Astrocyte of the cerebellum (primary cell): ENCODE measurements at places on chromosomes 12 and 14.

DNA sequence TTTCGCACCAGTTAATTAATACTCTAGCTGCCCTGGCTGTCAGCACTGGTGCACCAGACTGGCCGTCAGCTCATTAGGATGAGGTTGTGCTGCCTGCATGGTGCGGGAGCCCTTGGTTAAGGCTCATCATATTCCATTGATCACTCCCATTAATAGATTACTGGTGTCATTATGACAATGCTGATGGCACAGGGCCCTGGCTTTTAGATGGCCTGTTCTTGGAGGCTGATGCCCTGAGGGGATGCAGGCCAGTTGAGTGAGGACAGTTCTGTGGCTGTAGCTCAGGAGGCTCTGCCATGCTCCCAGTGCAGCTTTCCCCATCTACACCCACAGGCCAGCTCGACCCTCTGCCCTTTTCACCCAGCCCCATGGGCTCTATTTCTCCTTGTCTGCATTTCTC lies 126.6 kb downstream of the PRMT8 start:
- DNase-seq, result no peak

DNA sequence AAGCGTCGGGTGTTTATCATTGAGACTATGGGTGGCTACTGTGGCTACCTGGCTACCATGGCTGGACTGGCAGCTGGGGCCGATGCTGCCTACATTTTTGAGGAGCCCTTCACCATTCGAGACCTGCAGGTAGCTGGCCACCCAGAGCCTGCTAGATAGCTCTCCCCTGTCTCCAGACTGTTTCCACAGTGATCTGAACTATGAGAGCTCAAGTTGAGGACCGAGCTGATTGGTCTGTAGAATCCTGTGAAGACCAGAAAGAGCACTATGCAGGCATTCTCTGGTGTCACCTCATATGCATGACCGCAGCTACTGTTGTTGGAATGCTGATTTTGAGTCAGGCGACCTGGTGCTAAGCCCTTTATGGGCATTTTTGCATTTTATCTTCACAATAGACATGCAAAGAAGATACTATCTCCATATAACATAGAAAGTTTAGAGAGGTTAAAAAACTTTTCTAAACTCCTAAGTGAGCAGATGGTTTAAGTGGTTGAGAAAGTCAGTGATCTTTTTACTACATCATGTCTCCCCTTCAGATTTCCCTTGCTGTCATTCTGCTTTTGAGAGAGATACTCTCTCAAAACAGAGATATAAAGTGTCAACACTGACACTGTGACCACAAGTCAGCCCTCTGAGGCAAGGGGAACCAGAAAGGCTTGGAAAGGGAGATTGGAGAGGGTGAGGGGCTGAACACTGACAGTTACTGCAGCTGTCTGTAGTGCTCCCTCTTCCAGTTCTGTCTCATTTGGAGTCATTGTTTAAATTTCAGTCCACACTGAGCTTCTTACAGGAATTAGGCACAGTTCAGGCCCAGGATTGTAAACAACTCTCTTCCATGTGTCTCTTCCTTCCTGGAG lies 14.3 kb downstream of the ASB8 start:
- DNase-seq, result no peak

- no peak for DNase-seq
Measured at GRCh38 chr12:120223458-120224303, 22.8 kb upstream of the RPLP0 start.

GRCh38 chr12:20374795-20375194 lies 6.5 kb downstream of the PDE3A start:
- DNase-seq, result no peak

DNA sequence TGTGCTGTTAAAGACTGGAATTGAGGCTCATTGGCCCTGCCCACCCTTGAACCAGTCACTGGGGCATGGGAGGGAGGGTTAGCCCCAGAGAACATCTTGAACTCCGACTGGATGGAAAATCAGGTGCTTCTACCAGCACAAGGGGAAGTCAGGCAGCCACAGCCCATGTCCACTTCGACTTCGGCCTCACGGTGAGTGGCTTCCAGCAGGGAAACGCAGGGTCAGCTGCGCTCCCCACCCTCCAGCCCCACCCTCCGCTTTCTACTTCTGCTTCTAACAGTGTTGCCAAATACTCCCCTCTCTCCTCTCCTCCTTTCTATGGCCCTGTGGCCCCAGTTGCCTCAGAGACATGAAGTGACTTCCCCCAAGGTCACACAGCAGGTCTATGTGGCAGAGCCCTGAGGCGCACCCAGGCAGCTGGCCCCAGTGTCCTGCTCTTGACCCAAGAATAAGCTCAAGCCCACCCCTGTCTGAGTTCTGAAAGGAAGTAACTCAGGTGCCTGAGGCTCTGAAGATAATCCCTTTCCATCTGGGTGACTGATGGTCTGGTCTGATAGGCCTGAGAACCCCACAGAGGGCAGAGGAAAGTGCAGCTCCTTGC lies 11.9 kb upstream of the SH2B3 start:
- DNase-seq, result no peak

DNA sequence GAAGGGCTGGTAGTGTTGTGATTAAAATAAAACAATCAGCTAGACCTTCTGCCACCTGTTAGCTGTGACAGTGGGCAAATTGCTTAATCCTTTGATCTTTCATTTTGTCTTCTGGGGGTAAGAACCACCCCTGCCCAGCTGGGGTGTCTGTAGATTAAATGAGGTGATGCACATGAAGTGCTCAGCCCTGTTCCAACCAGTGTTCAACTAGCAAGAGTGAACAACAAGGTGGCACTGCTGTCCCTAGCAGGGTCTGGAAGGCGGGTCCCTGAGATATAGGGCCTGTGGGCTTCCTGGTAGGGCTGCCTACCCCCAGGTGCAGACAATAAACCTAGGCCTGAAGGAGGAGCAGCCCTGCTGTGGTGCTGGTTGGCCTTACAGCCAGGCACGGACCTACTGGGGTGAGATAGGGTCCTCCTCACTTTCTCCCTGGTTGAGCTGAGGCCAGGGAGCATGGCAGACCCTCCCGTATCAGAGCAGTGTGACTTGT lies 60.6 kb downstream of the ARL6IP4 start:
- no peak for DNase-seq

- DNase-seq, result no peak
Measured at GRCh38 chr14:74653386-74654138, 41.5 kb upstream of the LTBP2 start.

DNA sequence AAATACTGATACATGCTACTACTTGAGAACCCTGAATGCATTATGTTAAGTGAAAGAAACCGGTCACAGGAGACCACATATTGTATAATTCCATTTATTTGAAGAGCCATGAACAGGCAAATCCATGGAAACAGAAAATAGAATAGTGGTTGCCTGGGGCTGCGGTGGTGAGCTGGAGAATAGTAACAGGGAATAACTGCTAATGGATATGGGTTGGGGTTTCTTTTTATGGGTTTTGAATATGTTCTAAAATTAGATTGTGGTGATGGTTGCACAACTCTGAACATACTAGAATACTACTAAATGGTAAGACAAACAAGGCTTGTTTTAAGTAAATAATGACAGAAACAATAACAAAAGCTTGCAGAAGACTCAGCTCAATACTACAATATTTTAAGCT lies 293.0 kb downstream of the BTG1 start:
- peak; percentile 5 for DNase-seq

- no peak for DNase-seq
Measured at GRCh38 chr12:121248622-121249021, 38.7 kb downstream of the P2RX4 start.

DNA sequence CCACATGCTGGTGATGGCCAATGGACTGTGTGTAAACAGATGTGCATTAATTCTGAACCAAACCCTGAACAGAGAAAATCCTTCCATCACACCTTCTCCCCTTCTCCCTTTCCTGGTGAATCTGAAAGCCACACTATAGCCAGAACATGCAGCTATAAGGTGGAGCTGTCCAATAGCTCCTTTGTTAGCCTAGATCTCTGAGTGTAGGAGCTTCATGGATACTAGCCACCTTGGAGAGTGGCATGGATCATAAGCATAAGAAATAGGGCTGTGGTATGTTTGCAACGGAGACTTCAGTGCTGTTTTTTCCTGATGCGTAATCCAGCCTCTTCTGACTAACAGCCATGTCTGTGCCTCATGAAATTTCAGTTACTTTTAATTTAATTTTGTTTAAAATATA lies 364.5 kb downstream of the BTG1 start:
- DNase-seq, result peak; percentile 19

DNA sequence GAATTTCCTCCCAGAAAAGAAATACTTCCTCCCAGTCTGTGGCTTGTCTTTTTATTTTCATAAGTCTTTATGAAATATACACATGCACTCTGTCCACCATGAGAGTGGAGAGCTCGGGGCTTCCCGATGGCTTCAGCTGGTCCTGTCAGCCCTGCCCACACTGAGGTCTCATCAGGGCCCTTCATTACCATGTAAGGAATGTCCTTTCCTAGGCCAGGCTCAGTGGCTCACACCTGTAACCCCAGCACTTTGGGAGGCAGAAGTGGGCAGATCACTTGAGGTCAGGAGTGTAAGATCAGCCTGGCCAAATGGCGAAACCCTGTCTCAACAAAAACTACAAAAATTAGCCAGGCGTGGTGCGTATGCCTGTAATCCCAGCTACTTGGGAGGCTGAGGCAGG lies 77.0 kb downstream of the CPSF2 start:
- no peak for DNase-seq

DNA sequence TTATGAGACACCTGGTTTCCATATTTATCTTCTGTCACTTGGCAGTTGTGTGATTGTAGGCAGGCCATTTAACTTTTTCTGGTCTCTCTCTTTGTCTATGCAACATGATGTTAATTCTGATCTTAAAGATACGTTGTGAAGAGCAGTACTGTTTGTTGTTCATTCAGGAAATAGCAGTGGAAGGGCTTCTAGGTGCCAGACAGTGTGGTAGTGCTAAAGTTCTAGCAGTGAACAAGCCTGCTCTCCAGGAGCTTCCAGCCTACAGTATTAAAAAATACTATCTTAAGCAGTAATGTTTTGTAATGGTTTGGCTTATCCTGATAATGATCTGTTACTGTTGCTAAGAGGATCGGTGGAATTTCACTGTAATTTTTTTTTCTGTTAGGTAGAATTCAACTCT lies 15.2 kb downstream of the NAA30 start:
- DNase-seq, result no peak

- DNase-seq, result no peak
Measured at GRCh38 chr12:46468160-46468559, 95.6 kb upstream of the SLC38A2 start.

GRCh38 chr12:81120961-81121360 lies 43.1 kb downstream of the ACSS3 start:
- no peak for DNase-seq

DNA sequence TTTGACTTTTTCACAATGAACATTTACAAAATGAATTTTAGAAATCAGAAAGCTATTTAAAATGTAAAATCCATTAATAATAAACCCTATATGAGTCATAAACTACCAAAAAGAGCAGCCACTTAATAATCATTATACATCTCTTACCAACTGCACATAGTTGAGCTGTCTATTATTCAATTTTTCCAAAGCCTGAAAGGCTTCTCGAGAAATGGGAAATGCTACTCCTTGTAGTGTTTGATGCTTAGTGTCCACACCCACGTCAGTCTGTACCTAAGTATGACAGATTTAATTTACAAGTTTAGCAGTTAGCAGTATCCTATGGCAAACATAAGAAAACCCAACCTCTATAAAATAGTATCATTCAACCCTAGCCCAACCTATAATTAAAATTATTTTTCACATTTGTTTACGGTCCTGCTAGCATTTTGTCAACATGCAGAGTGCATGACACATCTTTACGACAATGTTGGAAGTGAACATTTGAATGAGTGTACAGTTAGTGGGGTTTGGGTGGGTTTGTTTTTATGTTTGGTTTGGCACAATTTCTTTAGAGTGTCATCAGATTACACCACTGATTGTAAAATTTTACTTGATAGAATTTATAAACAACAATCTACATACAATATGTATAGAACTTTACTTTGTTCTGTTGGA lies 8.4 kb downstream of the TWF1 start:
- DNase-seq, result no peak
